ENCODE measurements at places on chromosomes 12 and 14.

GRCh38 chr12:2535583-2536204 is 259.1 kb upstream of the FKBP4 start:
- no peak for DNase-seq

DNA sequence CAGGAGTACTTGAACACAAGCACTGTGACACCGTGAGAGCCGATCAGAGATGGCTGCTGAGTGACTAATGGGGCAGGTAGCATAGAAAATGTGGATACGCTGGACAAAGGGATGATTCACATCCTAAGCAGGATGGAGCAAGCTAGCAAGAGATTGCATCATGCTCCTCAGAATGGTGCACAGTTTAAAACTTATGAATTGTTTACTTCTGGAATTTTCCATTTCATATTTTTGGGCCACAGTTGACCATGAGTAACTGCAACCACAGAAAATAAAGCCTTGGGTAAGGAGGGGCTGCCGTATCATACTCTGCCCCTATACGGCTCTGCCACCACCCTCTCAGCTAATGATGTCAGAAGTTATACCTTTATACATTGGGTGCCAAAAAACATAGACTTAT is 23.3 kb upstream of the MARK3 start:
- no peak for DNase-seq

- DNase-seq: no peak
Observed at GRCh38 chr12:65611396-65611795, 212.9 kb upstream of the HMGA2 start.

GRCh38 chr14:76377735-76378074 is 1.8 kb downstream of the ESRRB start:
- no peak for DNase-seq

GRCh38 chr14:57657487-57657886 is 163.8 kb upstream of the CCDC198 start:
- DNase-seq: no peak

DNA sequence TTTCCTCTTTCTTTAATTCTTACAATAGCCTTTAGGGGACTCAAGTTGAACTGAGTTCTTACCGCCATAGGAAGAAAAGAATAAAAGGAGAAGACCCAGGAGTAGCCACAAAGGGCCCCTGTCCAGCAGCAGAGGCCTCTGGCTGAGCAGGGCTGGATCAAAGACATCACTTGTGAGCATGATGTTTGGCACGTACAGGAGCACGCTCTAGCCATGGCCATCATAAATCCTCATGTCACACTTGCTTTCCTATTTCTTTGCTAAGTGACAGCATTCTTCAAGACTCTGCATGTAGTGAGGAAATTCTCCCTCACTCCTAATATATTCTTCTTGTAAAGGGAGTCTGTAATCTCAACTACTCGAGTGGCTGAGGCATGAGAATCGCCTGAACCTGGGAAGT is 15.7 kb downstream of the CLEC4C start:
- no peak for DNase-seq

DNA sequence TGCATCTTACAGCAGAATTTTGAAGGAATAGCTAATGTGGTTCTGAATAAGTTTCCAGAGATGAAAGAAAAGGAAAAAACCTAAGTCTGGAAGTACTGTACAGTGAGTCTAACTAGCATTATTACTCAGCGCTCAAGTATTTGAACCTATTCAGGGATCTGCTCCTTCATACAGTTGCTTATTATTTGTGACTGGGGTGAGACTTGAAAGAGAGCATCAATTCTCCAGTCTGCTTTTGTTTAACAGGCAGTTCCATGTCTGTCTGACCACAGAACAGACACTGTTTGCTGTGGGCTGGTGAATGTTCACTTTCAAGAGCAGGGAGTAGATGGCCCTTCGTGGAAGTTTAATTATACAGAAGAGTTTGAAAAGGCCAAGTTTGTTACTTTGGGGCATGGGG is 9.3 kb downstream of the ETV6 start:
- DNase-seq: no peak

DNA sequence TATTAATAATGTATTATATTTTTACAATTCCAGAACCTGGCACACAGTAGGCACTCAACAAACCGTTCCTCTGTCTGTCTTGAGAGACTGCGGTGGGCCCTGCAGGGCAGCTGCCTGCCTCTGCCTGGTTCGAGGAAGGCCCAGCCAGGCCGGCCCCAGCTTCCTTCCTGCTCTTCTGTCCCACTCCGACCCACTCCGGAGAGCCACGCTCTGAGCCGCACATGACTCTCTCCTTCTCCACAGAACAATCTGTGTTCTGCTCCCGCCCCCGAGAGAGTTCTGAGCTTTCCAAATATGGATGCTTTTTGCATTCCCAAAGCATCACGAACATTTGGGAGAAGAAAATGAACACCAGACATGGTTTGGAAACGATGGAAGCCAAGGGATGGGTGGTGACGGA is 57.3 kb downstream of the TTC7B start:
- no peak for DNase-seq

GRCh38 chr14:32286602-32287001 is 42.5 kb upstream of the AKAP6 start:
- DNase-seq: no peak

GRCh38 chr12:124800506-124800905 is 63.2 kb downstream of the SCARB1 start:
- no peak for DNase-seq

- DNase-seq: no peak
Observed at GRCh38 chr12:47766502-47767215, 6.4 kb upstream of the SLC48A1 start.

DNA sequence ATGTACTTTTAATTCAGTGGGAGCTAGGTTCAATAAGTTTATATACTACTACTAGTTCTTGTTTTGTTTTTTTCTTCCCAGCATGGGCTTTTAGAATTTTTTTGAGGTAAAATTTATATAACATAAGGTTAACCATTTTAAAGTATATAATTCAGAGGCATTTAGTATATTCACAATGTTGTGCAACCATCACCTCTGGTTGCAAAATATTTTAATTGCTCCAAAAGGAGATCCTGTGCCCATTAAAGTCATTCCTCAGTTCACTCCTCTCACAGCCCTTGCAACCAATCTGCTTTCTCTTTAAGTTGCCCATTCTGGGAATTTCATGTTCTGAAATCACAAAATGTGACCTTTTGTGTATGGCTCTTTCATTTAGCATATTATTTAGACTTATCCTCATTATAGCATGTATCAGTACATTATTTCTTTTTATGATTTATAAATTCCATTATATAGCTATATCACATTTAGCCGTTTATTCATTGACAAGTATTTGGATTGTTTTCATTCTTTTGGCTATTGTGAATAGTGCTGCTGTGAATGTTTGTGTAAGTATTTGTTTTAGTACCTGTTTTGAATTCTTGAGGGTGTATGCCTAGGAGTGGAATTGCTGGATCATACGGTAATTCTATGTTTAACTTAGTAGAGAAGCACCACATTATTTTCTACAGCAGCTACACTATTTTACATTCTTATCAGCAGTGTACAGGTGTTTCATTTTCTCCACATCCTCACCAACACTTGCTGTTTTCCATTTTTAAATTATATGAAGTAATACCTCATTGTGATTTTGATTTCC is 59.1 kb downstream of the ARHGAP5 start:
- DNase-seq: no peak

GRCh38 chr14:84657911-84658310 is 872.0 kb upstream of the FLRT2 start:
- DNase-seq: no peak

DNA sequence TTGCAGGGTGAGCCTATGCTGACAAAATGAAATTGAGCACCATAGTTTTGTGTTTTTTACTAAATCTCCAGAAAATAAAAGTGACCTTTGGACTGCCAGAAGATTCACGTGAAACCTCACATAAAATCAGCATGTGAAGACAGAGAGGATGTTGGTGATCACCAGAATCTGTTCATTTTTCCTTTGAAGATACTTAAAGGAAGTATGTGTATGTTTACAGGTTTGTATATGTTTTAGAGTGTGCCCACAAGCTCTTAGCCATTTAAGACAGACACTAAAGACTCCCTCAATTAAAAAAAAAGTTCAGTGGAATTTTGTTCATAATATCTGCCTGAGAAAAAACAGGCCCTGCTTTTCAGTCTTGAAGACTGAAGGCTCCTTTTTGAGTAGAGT is 25.9 kb downstream of the DDX47 start:
- DNase-seq: no peak

GRCh38 chr12:106071686-106072085 is 67.1 kb downstream of the NUAK1 start:
- DNase-seq: no peak

DNA sequence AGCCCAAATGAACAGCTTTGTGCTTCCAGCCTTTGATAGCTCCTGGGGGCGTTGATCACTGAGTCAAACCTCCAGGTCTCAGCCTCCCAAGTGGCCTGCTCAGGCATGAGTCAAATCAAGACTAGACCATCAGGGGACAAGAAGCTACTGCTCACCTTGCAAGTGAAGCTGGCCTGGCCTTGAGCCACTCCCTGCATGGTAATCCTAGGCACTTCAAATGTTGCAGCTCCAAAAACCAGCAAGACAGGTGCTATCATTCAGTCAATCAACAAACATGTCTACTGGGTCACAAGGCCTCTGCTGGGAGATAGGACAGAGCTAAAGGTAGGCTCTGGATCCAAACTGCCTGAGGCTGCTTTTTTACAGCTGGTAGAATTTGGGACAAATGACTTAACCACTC is 33.1 kb upstream of the NOS1 start:
- DNase-seq: no peak

GRCh38 chr14:94932589-94932988 is 162.7 kb upstream of the GSC start:
- no peak for DNase-seq

GRCh38 chr12:126741536-126742240 is 1525.3 kb upstream of the TMEM132C start:
- DNase-seq: no peak

DNA sequence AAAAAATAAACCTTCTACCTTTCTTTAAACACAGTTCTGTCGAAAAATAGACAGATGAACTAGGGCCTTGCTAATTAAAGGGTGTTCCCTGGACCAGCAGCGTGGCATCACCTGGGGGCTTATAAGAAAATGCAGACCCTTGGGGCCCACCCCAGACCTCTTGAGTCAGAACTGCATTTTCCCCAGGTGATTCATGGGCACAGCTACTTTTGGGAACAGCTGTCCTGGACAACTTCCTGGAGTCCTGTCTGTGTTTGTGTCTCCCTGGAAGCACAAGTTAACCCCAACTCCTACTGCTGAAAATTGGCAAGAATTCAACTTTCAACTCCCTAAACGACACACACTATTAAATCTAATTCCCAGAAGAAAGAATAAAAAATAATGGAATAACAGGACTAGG is 17.8 kb downstream of the FBLN5 start:
- DNase-seq: no peak

DNA sequence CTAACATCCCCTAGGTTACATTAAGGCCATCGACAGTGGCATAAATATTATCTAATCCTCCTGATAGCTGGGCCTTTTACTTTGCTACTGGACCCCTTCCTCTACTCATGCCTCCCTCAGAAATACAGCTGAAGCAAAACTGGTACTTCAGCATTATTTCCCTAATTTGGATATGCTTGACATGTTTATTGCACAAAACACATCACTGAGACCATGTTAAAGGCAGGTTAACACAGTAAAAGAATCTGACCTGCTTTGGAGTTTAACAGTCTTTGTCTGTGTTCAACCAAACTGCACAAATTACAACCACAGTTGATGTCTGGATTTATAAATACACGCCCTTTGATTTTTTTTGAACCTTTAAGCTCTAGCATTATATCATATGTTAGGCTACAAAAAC is 156.6 kb downstream of the FOXA1 start:
- DNase-seq: no peak

GRCh38 chr12:49910331-49911212 is 6.9 kb upstream of the FAIM2 start:
- no peak for DNase-seq

DNA sequence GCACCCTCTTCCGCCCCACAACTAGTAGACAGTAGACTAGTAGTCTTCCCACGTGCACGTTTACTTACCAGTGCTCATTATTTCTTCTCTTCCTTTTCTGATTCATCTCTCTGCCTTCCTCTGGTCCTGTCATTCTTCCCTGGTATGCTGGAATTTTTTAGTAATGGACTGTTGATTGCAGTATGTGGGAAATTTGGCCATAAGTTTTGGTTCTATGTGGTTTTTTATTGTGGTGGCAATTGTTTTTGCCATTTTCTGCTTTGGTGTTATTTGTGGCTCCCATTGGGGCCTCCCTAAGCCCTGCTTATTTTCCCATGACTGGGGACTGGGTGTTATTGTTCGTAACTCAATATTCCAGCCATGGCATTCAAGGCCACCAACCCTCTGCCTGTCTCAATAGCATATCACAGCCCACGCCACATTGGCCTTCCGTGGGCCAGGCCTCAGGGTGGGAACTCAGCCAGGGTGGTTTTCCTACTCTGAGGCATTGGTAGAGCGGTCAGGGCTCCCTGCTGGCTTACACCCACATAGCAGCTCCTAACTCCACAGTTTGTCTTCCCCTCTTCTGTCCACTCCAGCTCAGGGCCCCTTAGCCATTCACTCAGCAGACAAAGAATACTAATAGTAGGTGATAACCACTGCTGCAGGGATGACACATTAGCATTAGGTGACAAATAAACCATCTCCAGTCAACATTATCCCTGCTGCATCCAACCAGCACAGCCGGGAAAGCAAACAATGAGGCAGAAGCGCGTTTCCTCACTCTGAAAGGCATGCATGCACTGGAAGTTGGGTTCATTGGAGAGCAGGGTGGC is 321.5 kb downstream of the CACNA1C start:
- no peak for DNase-seq

- DNase-seq: no peak
Observed at GRCh38 chr12:59763835-59764234, 168.0 kb downstream of the SLC16A7 start.

- no peak for DNase-seq
Observed at GRCh38 chr14:59344691-59345455, 120.3 kb downstream of the GPR135 start.

DNA sequence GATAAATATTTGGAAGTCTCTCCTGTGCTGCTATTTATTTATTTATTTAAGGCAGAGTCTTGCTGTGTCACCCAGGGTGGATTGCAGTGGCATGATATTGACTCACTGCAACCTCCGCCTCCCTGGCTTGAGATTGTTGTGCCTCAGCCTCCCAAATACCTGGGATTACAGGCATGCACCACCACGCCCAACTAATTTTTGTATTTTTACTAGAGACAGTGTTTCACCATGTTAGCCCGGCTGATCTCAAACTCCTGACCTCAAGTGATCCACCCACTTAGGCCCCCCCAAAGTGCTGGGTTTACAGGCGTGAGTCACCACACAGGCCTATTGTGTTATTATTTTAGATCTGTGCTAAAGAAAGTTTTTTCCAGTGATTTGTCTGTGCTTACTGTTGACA is 225.2 kb downstream of the CCER1 start:
- DNase-seq: no peak

DNA sequence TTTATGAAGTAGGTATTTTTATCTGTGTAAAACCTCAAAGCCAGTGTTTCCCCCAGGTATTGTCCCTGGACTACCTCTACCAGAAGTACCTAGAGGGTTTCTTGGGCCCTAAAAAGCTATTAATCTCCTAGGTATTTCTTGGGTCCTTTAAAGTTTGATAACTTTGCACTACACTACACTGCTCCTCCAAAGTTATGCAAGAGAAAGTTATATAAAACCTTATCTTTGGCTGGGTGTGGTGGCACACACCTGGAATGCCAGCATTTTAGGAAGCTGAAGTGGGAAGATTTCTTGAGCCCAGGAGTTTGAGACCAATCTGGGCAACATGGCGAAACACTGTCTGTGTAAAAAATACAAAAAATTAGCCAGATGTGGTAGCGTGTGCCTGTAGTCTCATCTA is 34.9 kb downstream of the PTPN21 start:
- no peak for DNase-seq

- no peak for DNase-seq
Observed at GRCh38 chr14:23562822-23563472, 4.6 kb downstream of the AP1G2 start.

All from Panc1 (cell line).